ENCODE measurements at places on chromosomes 4 and X. TPM values are rescaled to one million over a fixed set of nuclear protein-coding genes. Genes with fewer than 3 reads are reported as not detected.

GRCh38 chr4:158128540-158128939 is 44.3 kb downstream of the GASK1B start:
- DNase-seq, result no peak

Gene PPBP
- total RNA-seq, result not detected

- DNase-seq, result no peak
Measured at GRCh38 chr4:83552924-83553323, 17.0 kb downstream of the GPAT3 start.

GRCh38 chr4:99637174-99637573 is 20.5 kb downstream of the C4orf54 start:
- DNase-seq, result no peak

Gene TMEM185A
- 53.1 TPM for total RNA-seq
